IMR-90 (cell line): ENCODE measurements at places on chromosomes 7 and 10. TPM values are rescaled to one million over a fixed set of nuclear protein-coding genes. Genes with fewer than 3 reads are reported as not detected.

DNA sequence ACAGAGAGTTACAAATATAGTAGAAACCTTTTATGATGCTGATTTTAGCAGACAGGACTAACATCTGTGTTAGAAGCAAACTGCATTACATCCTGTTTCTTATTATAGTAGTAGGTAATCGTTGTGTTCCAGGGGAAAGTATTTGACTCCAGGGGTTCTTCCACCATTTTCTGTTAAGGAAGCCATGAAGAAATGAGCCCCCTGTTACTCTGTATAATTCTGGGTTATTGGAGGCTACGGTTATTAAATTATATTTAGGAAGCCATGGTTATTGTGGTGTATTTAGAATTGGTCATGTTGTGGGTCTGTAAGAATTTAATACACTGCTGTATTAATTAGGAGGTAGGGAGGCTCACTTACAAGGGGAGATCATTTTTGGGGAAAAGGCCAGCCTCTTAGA lies 175.8 kb upstream of the AGK start:
- H3K36me3 ChIP-seq, result no peaks in the 10 kb centered on the region
- DNase-seq, result no peak
- no peaks in the 10 kb centered on the region for H3K4me1 ChIP-seq
- H3K4me3 ChIP-seq, result no peak overlapping the region
- no peak overlapping the region for H3K27ac ChIP-seq
- H3K27me3 ChIP-seq, result no peaks in the 10 kb centered on the region

- no peak overlapping the region for H3K4me3 ChIP-seq
- H3K27ac ChIP-seq, result no peak overlapping the region
- no peaks in the 10 kb centered on the region for H3K4me1 ChIP-seq
These were observed 79.4 kb downstream of the TFPI2 start for GRCh38 chr7:93811198-93811597.

DNA sequence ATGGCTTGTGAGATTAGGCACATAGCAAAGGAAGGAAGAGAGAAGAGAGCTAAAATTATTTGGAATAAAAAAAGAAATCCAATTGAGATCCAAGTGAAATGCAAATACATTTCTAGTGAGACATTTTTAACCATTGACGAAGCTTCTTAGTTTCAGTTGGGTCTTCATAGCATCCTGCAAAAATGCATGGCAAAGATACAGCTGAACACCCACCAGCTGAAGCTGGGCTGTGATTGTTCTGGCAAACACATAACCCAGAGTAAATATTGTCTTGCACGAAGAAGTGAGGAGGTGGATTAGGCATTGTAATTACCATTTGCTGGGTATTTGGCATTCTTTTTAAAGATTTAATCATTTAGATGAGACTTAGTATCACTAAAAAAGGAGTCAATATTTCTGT lies 409.4 kb downstream of the GRM8 start:
- H3K4me3 ChIP-seq, result no peak overlapping the region
- no peaks in the 10 kb centered on the region for H3K36me3 ChIP-seq
- no peaks in the 10 kb centered on the region for H3K4me1 ChIP-seq
- H3K27ac ChIP-seq, result no peak overlapping the region

- no peak overlapping the region for H3K4me3 ChIP-seq
- no peak for DNase-seq
- H3K27ac ChIP-seq, result no peak overlapping the region
- H3K36me3 ChIP-seq, result no peaks in the 10 kb centered on the region
- no peaks in the 10 kb centered on the region for H3K4me1 ChIP-seq
These were observed 59.9 kb upstream of the COBL start for GRCh38 chr7:51376420-51377092.

DNA sequence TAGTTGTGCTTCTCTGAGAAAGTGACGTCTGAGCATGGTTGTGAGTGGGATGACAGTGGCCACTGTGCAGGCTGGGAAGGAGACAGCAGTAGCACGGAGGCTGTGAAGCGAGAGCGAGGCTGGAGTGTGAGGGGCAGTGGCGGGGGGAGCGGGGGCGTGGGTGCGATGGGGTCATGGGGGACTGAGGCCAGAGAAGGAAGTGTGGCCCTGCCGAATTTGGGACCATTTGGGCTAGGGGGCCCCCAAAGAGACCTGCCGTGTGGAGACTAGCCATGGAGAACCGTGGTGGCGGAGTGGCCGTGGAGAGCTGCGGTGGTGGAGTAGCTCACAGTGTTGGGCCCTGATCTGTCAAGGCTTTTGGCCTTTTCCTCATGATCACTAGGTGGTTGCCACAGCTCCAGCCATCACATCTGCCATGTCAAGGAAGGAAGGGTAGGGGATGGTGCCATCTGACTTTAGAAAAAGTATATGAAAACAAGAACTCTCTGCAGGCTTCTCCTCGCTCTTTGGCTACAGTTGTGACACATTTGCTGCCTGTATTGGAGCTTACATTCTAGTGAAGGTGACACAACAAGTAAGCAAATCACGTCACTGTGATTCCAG lies 61.4 kb downstream of the MGMT start:
- DNase-seq, result no peak
- no peaks in the 10 kb centered on the region for H3K27me3 ChIP-seq
- no peak overlapping the region for H3K4me3 ChIP-seq
- peaks cover 16% of the 10 kb centered on the region for H3K4me1 ChIP-seq
- H3K36me3 ChIP-seq, result no peaks in the 10 kb centered on the region

KAT6B gene
- polyA plus RNA-seq, result 8.1 and 8.8 TPM in 2 replicates

- peak overlapping the region; percentile 44 for H3K4me3 ChIP-seq
- H3K36me3 ChIP-seq, result no peaks in the 10 kb centered on the region
- peak overlapping the region; percentile 26; the same call in 1 of the 2 replicates for H3K27ac ChIP-seq
- H3K27me3 ChIP-seq, result no peaks in the 10 kb centered on the region
- peak; percentile 91 for DNase-seq
These were observed 68.3 kb downstream of the CREM start for GRCh38 chr10:35194906-35195305.

PIK3CG gene
- polyA plus RNA-seq, result not detected in 2 replicates

DNA sequence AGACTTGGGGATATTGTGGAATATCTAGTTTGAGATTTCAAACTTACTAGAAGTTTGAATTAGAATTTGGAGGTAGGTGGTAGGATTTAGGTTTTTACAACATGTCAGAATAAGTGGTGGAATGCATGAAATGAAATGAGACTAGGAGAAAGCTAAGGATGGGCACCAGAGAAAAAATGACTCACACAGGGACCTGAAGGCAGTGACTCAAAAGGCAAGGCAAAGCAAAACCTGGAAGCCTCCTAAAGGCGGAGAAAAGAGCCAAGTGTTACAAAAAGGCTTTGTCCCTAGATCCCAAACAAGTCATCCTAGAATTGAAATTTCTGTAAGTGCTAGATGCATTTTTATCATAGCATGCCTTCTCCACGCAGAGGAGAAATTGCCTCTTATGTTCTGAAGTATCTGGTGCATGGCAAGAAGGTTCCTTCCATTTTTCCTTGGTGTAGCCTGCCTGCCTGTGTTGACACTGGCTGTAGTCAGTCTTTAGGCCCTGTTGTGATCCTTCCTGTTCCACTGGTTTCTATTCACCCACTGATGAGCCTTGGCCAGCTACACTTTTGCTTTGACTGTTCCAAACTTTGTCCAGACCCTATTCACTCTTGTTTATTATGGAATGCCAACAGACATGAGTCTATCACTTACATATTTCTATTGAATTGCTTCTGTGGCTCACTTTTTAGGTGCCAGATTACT lies 109.3 kb downstream of the ETV1 start:
- H3K27ac ChIP-seq, result peak overlapping the region; percentile 28; the same call in 1 of the 2 replicates
- DNase-seq, result peak; percentile 69
- H3K36me3 ChIP-seq, result no peaks in the 10 kb centered on the region
- H3K4me1 ChIP-seq, result peaks cover 3% of the 10 kb centered on the region
- no peak overlapping the region for H3K4me3 ChIP-seq

DNA sequence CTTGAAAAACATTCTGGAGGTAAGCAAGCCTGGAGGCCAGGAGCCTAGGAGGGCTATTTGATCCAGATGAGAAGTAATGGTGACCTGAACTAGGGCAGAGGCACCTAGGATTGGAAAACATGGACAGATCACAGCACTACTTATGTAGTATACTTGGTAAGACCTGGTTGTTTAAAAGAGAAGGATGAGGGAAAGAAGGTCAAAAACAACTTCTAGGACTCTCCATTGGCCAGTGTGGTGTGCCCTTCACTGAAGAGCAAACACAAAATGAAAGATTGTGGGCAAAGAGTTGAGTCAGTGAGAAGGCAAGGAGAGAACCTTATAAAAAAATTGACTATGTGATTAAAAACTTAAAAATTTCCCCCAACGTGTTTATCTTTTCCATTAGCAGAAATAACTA lies 14.3 kb downstream of the ANKRD1 start:
- H3K4me1 ChIP-seq, result no peaks in the 10 kb centered on the region
- H3K4me3 ChIP-seq, result no peak overlapping the region
- H3K36me3 ChIP-seq, result 0 out of 2 replicates have a peak, but pooled peaks cover 3% of the 10 kb centered on the region
- H3K27me3 ChIP-seq, result no peaks in the 10 kb centered on the region
- H3K27ac ChIP-seq, result no peak overlapping the region

GRCh38 chr10:49592726-49593563 lies 17.2 kb upstream of the SLC18A3 start:
- H3K27ac ChIP-seq, result no peak overlapping the region
- no peak overlapping the region for H3K4me3 ChIP-seq
- no peaks in the 10 kb centered on the region for H3K36me3 ChIP-seq
- peaks cover 11% of the 10 kb centered on the region for H3K27me3 ChIP-seq
- peak; percentile 43 for DNase-seq
- no peaks in the 10 kb centered on the region for H3K4me1 ChIP-seq

DNA sequence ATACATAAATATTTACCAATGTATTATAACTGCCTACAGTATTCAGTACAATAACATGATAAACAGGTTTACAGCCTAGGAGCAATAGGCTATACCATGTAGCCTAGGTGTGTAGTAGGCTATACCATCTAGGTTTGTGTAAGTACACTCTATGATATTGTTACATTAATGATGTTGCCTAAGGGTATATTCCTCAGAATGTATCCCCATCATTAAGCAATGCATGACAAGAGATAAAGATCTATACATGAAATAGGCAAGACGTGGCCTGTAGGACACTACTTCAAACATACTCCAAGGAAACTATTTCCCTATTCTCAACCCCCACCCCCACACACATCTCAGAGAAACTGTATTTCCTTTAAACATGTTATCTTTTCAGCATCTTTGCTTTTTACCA lies 15.3 kb upstream of the ADAM22 start:
- H3K4me1 ChIP-seq, result no peaks in the 10 kb centered on the region
- DNase-seq, result no peak
- H3K27me3 ChIP-seq, result no peaks in the 10 kb centered on the region; the same call in 1 of the 2 replicates
- H3K27ac ChIP-seq, result no peak overlapping the region
- no peak overlapping the region for H3K4me3 ChIP-seq
- H3K36me3 ChIP-seq, result no peaks in the 10 kb centered on the region

- no peak overlapping the region for H3K4me3 ChIP-seq
- peaks cover 3% of the 10 kb centered on the region; the same call in 1 of the 2 replicates for H3K4me1 ChIP-seq
- no peaks in the 10 kb centered on the region for H3K27me3 ChIP-seq
- DNase-seq, result no peak
These were observed 74.4 kb downstream of the PPP1R3C start for GRCh38 chr10:91558473-91558872.

DNA sequence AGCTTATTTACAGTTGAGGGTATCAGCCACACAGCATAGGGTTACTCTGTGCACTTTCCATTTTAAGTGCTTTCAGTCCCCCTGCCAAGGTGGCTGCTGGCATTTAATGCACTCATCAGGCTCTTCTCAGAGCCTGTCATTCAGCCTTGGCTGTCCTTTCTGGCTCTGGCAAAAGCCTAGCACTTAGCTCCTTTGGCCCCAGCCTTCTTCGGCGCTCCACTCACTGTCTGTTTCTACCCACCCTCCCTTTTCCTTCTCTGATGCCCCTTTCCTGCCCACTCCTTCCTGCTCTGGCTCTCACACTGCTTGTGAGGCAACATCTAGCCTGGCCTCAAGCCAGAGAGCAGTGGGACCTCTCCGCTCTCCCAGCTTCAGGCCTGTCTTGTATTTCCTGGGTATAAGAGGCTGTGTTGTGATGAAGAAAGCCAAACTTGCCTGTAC lies 60.2 kb downstream of the WIPF3 start:
- no peaks in the 10 kb centered on the region; the same call in 1 of the 2 replicates for H3K27me3 ChIP-seq
- peak; percentile 6 for DNase-seq

GRCh38 chr7:43298617-43299016 lies 186.2 kb downstream of the HECW1 start:
- no peak overlapping the region for H3K27ac ChIP-seq
- no peak overlapping the region for H3K4me3 ChIP-seq
- no peaks in the 10 kb centered on the region for H3K36me3 ChIP-seq
- DNase-seq, result no peak
- H3K27me3 ChIP-seq, result peaks cover 6% of the 10 kb centered on the region

DNA sequence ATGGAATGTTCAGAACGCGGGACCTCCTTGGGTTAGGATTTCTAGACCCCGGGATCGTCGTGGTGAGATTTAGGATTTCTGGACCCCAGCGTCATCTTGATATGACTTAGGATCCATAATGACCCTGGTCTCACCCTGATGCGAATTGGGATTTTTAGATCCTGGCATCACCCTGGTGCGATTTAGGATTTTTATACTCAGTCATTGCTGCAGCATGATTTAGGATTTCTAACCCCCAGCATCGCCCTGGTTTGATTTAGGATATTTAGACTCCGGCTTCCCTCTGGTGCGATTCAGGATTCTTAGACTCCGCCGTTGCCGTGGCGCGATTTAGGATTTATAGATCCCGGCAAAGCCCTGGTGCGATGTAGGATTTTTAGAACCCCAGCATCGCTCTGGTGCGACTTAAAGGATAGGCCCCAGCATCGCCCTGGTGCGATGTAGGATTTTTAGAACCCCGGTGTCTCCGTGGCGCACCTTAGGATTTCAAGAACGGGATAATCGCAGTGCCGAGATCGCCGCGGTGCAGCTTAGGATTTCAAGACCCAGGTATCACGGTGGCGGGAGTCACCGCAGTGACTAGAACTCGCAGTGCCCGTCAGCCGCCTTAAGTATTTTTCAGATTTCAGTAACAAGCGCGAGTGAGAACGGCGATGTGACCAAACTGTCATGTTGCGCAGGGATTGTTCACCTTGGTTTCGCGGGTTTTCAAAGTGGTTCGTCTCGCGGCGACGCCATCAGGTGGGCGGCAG lies 814 bp downstream of the MEST start:
- peak overlapping the region; percentile 4 for H3K27ac ChIP-seq
- peaks cover 11% of the 10 kb centered on the region for H3K4me1 ChIP-seq
- peaks cover 3% of the 10 kb centered on the region; the same call in 1 of the 2 replicates for H3K36me3 ChIP-seq

- H3K27ac ChIP-seq, result no peak overlapping the region
- peak; percentile 2 for DNase-seq
- H3K4me3 ChIP-seq, result no peak overlapping the region
- peaks cover 48% of the 10 kb centered on the region for H3K27me3 ChIP-seq
These were observed 143.5 kb upstream of the UNC5B start for GRCh38 chr10:71068861-71069271.

ACSM6 gene
- not detected in 2 replicates for polyA plus RNA-seq

C10orf90 gene
- polyA plus RNA-seq, result 0.05 TPM in 1 of 2 replicates, not detected in the other

DNA sequence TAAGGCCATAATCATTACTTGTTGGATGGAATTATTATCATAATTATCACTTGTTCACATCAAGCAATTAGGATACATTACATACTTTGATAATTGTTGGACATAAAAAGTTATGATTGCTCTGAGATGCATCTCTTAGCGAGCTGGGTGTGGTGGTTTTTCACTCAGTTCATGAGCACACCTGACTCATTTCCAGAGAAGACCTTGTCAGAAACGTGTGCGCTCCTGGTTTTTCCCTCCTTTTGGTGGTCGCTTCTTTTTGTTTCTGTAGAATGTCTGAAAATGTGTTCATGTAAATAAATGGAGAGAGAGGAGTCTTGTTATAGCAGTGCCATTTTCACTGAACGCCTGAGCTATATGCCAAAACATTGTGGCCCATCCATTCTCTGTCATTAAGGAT lies 141.3 kb downstream of the PAXIP1 start:
- DNase-seq, result no peak
- no peaks in the 10 kb centered on the region for H3K4me1 ChIP-seq
- no peaks in the 10 kb centered on the region for H3K27me3 ChIP-seq
- H3K4me3 ChIP-seq, result no peak overlapping the region

COL17A1 gene
- 0.14 and 0.32 TPM in 2 replicates for polyA plus RNA-seq

NME8 gene
- polyA plus RNA-seq, result not detected in 2 replicates

- no peaks in the 10 kb centered on the region for H3K4me1 ChIP-seq
- no peak for DNase-seq
- no peaks in the 10 kb centered on the region for H3K27me3 ChIP-seq
- no peak overlapping the region for H3K27ac ChIP-seq
- no peak overlapping the region for H3K4me3 ChIP-seq
These were observed 78.4 kb downstream of the SEC23IP start for GRCh38 chr10:119970963-119971362.
